Osteoblast (primary cell): ENCODE measurements at places on chromosomes 12 and 14. TPM values are rescaled to one million over a fixed set of nuclear protein-coding genes. Genes with fewer than 3 reads are reported as not detected.

DNA sequence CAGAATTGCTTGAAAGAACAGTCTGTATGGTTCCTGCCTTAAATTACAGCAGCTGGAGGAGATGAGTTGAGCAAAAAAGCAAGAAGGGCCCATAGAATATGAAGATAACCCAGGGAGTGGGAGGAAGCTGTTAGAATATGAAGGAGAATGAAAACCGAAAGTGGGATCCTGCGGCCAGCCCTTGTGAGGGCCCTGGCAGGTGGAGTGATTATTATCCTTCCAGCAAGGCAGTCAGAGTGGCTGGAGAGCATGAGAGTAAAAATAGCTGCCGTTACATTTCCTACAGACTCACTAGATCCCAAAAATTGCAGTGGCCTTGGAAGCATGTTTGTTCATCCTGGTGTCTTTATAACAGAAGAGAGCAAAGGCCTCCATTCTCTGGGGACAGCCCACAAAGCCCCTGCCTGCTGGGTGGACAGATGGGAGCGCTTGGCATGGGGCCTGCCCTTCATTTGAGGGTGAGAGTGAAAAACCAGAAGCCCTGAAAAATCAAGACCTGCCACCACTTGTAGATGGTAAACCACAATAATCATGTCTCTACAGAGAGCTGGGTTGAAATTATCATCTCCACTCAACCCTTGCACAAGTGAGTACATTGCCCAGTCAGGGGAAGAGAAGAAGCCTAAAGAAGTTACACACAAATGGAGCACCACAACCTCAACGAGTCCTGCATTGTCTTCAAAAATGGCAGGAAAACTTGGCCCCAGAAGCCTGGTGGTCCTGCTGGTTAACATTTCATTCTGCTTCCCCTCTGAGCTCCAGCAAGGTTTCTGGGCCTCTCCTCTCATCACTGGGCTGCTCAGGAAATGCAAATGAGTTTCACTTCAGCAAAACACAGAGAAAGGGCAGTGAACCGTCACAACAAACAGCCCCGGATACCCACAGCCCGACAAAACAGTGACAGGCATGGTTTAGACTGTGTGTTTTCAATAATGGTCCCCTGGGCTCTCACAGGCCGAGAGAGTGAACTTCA lies 20.5 kb downstream of the ZDHHC22 start:
- H3K27me3 ChIP-seq = peaks cover 17% of the 10 kb centered on the region
- peaks cover 7% of the 10 kb centered on the region for H3K36me3 ChIP-seq
- H3K27ac ChIP-seq = no peak overlapping the region
- H3K4me3 ChIP-seq = no peak overlapping the region
- peak; percentile 17 for DNase-seq

PLXNC1 gene
- total RNA-seq = 3.3 and 3.8 TPM in 2 replicates

DNA sequence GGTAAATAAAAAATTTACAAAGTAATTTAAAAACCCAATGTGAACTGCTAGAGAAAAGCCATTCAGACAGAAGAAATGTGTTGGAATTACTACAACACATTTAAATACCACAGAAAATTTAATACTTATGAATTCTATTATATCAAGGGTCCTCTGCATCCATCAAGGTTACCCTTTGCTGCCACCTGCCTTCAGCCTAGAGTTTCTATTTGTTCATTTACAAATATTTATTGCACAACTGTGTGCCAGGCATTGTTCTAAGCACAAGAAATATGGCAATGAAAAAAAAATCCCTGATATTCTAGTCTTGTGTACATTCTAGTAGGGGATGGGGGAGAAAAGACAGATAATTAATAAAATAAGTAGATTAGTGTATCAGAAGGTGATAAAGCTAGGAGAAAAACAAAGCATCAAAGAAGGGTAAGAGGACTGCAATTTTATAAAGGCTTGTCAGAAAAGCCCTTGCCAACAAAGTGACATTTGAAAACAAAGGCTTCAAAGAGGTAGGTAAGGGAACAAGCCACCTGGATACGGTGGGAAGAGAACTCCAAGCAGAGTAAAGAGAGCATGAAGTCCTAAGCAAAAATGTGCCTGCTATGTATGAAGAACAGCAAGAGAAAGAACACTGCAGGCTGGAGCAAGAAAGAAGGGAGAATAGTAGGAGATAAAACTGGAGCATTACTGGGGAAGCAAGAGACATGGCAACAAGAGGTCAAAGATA lies 59.1 kb upstream of the SLC6A13 start:
- no peaks in the 10 kb centered on the region for H3K27me3 ChIP-seq
- H3K4me1 ChIP-seq = no peaks in the 10 kb centered on the region
- DNase-seq = no peak
- no peak overlapping the region for H3K4me3 ChIP-seq
- H3K36me3 ChIP-seq = peaks cover 75% of the 10 kb centered on the region

DNA sequence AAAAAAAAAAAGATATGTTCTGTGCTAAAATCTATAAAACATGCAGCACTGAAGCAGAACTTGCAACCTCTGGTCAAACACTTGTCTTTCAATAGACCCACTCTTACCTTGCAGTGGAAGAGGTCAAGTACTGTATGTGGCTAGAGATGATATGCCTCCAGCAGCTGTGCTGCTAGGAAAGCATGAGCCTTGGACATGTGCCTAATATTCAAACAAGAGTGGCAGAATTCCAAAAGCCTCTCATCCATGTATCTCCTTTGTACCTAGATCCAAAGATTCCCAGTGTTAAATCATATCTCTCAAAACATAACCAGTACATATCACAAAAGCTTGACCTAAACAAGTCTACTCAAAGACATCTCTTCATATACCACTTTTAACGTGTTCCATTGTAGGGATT lies 105.0 kb upstream of the CPNE8 start:
- H3K27me3 ChIP-seq = no peaks in the 10 kb centered on the region
- H3K27ac ChIP-seq = no peak overlapping the region
- no peak overlapping the region for H3K4me3 ChIP-seq
- DNase-seq = no peak
- no peaks in the 10 kb centered on the region for H3K4me1 ChIP-seq

C12orf50 gene
- under 0.01 TPM in 1 of 2 replicates, not detected in the other for total RNA-seq

DNA sequence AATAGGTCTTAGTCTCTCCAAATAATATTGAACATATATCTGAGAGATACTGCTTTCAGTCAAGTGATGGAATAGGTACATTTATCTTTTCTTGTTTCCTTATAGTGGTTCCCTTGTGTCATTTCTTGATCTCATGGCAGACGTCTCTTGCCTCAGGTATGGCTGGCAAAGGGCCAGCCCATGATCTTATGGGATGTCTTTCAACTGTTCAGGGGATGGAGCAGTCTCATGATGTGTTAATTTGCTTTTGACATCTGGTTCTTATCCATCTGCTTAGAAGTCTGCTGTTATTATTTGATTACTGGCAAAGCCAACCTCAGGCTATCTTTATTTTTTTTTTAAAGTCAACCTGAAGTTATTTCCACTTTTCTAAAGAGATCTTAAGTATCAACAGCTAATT lies 262.9 kb downstream of the TMEM117 start:
- DNase-seq = no peak
- no peaks in the 10 kb centered on the region for H3K36me3 ChIP-seq
- no peaks in the 10 kb centered on the region for H3K27me3 ChIP-seq
- H3K4me3 ChIP-seq = no peak overlapping the region
- no peak overlapping the region for H3K27ac ChIP-seq

DNA sequence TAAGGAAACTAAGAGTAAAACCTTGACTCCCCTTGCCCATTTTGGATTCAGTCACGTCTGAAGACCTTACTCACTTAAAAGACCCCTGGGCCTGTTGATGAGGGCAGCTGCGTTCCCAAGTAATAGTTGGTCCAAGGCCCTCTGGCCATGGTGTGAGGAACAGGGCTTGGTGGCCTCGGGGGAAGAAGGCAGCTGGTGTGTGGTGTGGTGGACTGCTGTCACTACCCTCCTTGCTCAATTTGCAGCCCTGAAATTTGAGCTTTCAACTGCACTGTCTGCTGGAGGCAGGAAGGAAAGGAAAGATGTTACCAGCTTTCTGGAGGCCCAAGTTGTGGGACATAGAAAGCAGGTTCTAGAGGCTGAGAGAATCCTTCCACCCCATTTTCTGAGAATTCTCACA lies 128.2 kb downstream of the SLC38A6 start:
- no peak overlapping the region for H3K4me3 ChIP-seq
- H3K36me3 ChIP-seq = no peaks in the 10 kb centered on the region
- no peaks in the 10 kb centered on the region for H3K27me3 ChIP-seq
- H3K27ac ChIP-seq = no peak overlapping the region
- H3K4me1 ChIP-seq = peaks cover 30% of the 10 kb centered on the region
- no peak for DNase-seq

- no peak overlapping the region for H3K4me3 ChIP-seq
- no peak for DNase-seq
- no peaks in the 10 kb centered on the region for H3K36me3 ChIP-seq
- peaks cover 42% of the 10 kb centered on the region for H3K4me1 ChIP-seq
- H3K27me3 ChIP-seq = no peaks in the 10 kb centered on the region
- peak overlapping the region; percentile 91 for H3K27ac ChIP-seq
Measured at GRCh38 chr14:57847706-57848105, 18.2 kb downstream of the SLC35F4 start.

- H3K4me1 ChIP-seq = peaks cover 4% of the 10 kb centered on the region
- no peak overlapping the region for H3K4me3 ChIP-seq
- no peak overlapping the region for H3K27ac ChIP-seq
- no peak for DNase-seq
- H3K27me3 ChIP-seq = no peaks in the 10 kb centered on the region
Measured at GRCh38 chr12:66196806-66197205, 7.8 kb downstream of the IRAK3 start.

- no peaks in the 10 kb centered on the region for H3K36me3 ChIP-seq
- DNase-seq = peak; percentile 73
- H3K4me3 ChIP-seq = no peak overlapping the region
- peaks cover 31% of the 10 kb centered on the region for H3K4me1 ChIP-seq
- H3K27me3 ChIP-seq = no peaks in the 10 kb centered on the region
- H3K27ac ChIP-seq = peak overlapping the region; percentile 63
Measured at GRCh38 chr12:6279631-6280030, 30.9 kb upstream of the PLEKHG6 start.

TAS2R42 gene
- total RNA-seq = not detected in 2 replicates

DNA sequence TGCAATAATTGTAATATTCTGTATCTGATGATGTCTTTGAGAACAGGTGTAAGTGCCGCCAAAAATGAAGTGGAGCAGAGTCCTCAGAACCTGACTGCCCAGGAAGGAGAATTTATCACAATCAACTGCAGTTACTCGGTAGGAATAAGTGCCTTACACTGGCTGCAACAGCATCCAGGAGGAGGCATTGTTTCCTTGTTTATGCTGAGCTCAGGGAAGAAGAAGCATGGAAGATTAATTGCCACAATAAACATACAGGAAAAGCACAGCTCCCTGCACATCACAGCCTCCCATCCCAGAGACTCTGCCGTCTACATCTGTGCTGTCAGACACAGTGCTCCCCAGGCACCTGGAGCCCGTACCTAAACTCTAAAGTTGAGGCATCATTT lies 268.7 kb downstream of the DAD1 start:
- H3K27me3 ChIP-seq = peaks cover 16% of the 10 kb centered on the region
- no peaks in the 10 kb centered on the region for H3K36me3 ChIP-seq
- DNase-seq = no peak
- H3K4me3 ChIP-seq = no peak overlapping the region
- H3K27ac ChIP-seq = no peak overlapping the region

ATXN2 gene
- total RNA-seq = 39.4 and 51.9 TPM in 2 replicates

DNA sequence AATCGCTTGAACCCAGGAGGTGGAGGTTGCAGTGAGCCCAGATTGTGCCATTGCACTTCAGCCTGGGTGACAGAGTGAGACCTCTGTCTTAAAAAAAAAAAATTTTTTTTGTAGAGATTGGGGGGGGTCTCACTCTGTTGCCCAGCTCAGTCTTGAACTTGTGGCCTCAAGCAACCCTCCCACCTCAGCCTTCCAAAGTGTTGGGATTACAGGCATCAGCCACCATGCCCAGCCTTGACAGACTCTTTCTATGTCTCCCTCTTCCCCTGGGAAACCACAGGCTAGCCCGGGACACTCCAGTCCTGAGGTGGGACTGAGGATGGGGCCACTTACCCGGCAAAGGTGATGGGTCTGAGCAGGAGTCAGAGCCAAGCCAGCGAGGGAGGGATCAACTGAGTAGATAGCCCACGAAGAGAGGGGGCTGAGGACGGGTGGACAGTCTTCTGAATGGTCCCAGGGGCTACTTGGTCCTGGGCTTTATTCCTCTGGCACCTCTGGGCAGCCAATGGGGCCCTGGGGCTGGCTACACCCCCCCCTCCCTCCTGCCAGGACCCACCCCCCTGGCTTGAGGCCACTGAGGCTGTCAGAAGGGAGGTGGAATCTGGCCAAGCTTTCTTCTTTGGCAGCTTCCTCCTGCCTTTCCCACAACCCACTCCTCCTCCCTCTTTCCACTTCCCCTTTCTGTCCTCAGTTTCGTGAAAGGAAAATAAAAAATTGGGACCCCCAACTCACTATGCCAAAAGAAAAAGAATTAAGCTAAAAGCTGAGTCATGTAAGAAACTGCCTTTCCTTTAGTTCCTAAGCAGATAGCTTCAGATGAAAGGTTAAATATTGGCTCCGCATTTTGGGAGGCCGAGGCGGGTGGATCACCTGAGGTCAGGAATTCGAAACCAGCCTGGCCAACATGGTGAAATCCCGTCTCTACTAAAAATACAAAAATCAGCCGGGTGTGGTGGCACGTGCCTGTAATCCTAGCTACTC lies at the start of gene SDS:
Gene SDS, minus strand, starts transcription at position 453 of the 981 bp plus-strand sequence. CDS start 4,179 bp downstream, outside the sequence.
- no peaks in the 10 kb centered on the region for H3K27me3 ChIP-seq
- H3K36me3 ChIP-seq = no peaks in the 10 kb centered on the region
- H3K27ac ChIP-seq = no peak within 1 kb of the TSS
- H3K4me1 ChIP-seq = no peaks in the 10 kb centered on the region
- DNase-seq = peak; percentile 68
- H3K4me3 ChIP-seq = no peak within 1 kb of the TSS
